ENCODE measurements at places on chromosomes 2 and 18. TPM values are rescaled to one million over a fixed set of nuclear protein-coding genes. Genes with fewer than 3 reads are reported as not detected.

RAB10 gene
- 47.0 TPM for total RNA-seq

- DNase-seq: no peak
Measured at GRCh38 chr2:11090187-11090586, 65.1 kb upstream of the SLC66A3 start.

- no peak for DNase-seq
Measured at GRCh38 chr2:194567661-194568017, 1089.4 kb upstream of the SLC39A10 start.

ACVR1C gene
- not detected for total RNA-seq

DNA sequence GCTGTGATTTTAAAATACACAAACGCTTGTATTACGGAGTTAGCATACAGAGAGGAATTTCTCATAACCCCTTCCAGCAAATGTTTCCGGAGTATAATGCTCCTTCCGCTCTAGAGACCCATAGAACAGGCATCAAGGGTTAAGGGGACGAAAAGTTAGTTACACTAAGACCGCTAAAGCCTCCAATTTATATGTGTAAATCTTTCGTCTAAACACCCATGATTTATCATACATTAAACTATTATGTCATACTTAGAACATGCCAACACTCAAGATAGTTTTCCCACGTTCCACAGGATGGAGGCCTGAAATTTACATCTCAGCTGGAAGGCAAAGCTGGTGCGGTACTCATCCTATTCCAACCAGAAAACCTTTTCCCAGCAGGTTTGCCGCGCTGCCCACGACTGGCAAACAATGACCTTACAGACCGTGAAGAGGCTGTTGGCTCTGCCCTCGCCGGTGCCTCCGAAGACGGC lies 650 bp downstream of the ORMDL1 start:
- DNase-seq: peak; percentile 54
